ENCODE measurements at places on chromosomes 5 and 9.
A peak's percentile ranks its signal among the peaks of the same experiment; 100 is the strongest.

GRCh38 chr5:137282216-137282615 lies 216.9 kb downstream of the SPOCK1 start:
- DNase-seq, result no peak

GRCh38 chr9:117596678-117597077 lies 107.5 kb upstream of the TLR4 start:
- no peak for DNase-seq

DNA sequence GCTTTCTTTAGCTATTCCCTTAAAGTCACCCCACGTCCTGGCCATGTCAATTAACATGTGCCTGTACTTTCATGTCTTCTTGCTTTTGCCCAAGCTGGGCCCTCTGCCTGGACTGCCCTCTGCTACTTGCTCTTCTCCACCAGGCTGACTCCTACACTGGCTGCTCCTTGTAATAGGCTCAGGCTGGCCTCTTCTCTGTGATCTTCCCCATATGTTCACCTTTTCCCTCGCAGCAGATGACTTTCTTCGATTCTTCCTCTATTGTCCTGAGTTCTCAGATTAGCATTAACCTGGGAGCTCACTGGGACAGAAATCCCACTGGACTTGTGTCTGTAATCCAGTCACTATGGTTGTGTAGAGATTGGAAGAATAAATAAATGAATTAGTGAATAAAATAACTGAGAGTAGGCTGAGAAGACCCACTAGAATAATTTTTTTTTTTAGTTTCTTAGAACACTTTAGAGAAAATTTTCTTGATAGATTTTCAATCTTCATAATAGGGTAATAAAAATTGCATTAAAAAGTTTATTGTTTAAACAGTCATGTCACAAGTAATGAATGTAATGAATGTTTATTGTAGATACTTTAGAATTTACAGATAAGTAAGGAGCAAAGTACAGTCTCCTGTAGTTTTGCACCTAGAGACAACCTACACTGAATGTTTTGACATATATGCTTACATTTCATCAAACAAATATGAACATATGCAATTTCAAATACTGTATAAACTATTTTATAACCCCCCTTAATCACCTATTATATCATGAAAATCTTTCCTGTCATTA lies 47.4 kb upstream of the TNFSF15 start:
- DNase-seq, result no peak

GRCh38 chr9:81979196-81979595 lies 9.4 kb upstream of the SPATA31D1 start:
- no peak for DNase-seq

- DNase-seq, result no peak
Measured at GRCh38 chr5:36396640-36397039, 94.9 kb upstream of the RANBP3L start.

- no peak for DNase-seq
Measured at GRCh38 chr9:89648247-89649000, 43.6 kb downstream of the GADD45G start.

GRCh38 chr5:153373130-153373498 lies 117.4 kb upstream of the GRIA1 start:
- DNase-seq, result no peak

DNA sequence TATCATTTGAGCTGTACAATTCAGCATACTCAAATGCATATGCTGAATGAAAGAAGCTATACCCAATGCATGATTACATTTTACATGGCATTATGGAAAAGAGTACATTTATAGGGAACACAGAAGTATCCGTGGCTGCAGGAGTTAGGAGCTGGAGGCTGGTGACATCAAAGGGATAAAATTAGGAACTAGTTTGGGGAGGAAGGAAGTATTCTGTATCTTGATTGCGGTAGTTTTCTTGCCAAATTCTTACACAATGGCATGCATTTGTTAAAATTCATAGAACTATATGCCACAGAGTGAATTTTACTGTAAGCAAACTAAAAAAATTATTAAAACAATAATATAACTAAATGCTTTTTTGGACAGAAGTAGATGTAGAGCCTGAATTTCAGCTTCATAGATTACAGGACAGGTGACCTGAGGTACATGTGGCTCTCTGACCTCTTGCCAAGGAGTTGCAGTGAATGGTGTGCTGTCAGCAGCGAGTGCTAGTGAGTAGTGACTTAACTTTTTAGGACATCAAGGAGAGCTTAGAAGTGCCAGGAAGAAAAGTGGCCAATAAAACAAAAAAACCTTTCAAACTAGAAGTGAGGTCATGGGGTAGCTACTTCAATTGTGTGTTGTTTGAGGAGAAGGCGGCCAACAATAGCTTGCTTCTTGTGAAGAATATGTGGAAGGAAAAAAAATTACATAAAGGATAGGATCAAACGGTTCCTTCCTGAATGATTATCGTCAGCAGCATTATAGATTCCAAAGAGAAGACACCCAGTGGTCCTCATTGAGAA lies 514.9 kb upstream of the CLINT1 start:
- no peak for DNase-seq

GRCh38 chr9:112169368-112169767 lies 5.7 kb downstream of the SUSD1 start:
- DNase-seq, result no peak

DNA sequence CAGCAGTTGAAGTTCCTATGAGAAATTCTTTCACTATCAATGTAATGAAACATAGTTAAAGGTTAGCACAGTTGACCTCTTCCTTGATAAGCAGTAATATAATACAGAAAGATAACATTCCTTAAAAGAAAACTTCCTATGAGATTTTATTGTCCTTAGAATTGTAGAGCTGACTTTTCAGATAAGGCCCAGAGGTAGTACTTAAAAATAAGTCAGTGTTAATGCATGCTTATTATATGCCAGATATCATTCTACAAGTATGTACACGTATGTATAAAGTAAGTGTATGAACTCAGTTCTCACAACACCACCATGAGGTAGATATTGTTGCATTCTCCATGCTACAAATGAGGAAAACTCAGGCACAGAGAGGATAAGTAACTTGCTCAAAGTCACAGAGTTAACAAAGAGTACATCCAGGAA lies 15.3 kb downstream of the AP3S1 start:
- DNase-seq, result no peak

- DNase-seq, result peak; percentile 95
Measured at GRCh38 chr9:97564291-97565175, 63.1 kb downstream of the TMOD1 start.

- DNase-seq, result no peak
Measured at GRCh38 chr9:129352146-129352865, 174.2 kb upstream of the IER5L start.
